ENCODE measurements at places on chromosomes 1 and 21.

DNA sequence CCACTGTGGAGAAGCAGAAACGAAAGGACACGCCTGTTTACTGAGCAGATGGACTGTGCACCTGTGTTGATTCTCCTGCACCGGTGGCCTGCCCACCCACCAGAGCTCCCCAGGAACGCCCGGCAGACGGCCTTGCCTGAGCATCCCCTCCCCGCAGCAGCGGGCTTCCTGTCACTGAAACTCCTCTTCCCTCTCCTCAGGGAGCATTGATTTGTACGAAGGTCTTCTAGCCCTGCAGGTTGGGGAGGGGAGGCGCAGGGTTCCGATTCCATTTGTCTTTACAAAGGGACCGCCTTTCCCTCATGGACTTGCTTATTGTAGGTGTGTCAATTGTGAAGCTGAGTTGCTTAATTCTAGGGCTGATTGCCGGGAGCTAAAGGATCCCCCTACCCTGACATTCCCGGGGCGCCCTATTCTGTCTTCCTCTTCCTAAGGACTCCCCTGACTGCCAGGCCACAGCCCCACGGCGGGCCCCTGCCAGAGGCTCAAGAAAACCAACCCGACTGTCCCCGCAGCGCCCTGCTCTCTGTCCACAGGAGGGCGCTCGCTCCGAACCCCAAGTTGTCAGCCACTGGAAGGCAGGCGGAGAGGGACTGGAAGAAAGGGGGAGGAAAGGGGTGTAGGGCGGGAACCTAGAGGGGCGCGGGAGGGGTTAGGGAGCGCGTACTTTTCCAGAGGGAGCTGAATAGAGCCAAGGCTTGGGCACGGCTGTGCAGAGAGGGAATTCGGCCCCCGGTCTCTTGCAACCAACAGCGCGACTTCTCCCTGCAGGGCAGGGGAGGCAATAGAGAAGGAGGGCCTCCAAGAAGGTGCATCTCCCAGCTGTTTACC is 2.8 kb downstream of the S100A6 start:
- DNase-seq: peak; percentile 79

DNA sequence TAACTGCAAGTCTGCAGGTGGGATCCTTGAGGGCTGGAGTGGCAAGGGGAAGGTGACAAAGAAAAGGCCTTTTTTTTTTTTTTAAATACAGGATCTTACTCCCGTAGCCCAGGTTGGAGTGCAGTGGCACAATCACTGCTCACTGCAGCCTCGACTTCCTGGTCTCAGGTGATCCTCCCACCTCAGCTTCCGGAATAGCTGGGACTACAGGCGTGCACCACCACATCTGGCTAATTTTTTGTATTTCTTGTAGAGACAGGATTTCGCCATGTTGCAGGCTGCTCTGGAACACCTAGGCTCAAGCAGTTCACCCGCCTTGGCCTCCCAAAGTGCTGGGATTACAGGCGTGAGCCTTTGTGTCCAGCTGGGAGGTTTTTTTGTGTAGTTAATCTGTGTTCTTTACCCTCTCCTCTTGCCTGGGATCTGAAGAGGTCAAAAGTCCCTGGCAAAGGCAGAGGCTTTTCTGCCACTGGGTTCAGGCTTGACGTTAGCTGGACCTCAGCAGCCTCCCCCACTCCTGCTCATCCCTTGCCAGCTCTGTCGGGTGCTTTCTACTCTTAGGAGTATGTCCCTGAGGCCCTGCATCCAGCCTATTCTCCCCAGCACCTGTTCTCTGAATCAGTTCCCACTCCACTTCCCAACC is 5.2 kb downstream of the IL6R start:
- no peak for DNase-seq

DNA sequence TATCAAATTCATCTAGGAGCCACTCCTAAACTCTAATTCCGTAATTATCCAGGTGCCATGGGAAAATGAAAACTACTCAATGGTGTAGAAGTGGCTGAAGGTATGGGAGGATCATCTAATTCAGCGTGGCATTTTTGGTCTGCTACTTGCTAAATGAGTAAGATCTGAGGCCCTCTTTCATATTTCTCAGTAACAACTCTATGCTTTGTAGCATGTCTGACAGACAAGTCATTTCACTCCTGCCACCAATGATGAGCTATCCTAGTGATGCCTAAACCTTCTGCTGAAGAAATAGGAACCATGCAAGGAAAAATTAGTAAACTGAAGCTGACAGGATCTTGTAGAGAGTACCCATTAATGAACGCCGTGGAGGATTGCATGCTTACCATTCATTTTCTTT is 145.3 kb downstream of the NTNG1 start:
- no peak for DNase-seq

DNA sequence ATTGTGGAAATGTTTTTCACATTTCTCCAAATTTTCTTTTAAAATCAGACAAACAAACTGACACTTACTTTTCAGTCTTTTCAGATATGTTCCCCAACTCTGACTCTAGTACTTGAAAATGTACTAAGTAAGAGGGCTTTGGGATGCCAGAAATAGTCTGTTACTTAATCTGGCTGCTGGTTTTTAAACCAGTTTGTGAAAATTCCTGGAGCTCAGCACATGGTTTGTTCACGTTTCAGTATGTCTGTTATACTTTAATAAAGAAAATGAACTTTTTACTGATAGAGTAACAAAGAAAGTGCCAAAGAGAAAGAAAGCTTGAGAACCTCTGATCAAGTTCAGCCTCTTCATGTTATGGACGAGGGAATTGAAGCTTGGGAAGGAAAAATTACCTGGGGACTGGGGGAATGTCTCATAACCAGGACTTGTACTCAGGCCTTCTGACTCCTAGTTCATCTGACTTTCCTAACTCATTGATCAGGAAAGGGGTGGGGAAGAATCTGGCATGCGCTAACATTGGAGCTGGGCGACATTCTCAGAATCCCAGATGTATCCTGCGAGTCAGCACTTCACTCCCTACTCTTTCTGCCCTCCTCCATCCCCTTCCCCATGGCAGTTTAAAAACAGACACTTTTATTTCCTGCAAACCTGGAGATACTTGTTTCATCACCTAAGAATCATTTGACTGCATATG is 30.8 kb upstream of the DNAJC6 start:
- DNase-seq: no peak

DNA sequence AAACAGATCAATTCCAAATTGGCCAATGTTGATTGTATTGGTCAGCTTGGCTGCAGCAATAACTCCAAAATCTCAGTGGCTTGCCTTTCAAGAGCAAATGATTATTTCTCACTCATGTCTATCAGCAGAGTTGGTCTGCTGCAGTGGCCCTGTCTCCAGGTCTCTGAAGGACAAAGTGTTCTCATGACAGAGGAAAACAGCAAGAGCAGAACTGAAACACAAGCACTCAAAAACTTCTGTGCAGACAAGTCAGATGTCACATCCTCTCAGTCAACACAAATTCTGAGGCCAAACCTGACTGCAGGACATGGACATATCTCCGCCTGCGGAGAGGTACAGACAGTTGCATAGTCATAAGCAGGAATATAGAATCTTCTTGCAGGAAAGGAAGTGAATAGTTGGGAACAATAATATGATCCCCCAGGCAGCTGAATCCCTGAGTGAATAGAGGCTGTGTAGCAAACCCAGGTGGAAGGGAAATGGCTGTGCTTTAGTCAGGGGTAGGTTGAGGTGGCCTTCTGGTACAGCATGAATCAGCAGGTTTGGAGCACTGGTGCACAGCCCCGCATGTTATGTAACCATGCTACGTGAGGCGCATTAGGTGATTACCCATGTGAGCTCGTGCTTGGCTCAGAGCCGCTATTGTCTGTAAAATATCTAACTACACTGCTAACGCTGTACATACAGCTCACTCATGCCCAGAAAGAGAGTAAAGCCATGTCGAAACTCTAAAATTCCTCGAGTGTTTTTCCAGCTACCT is 17.1 kb upstream of the UBE2U start:
- DNase-seq: no peak

GRCh38 chr1:9768983-9769382 is 54.8 kb downstream of the CLSTN1 start:
- no peak for DNase-seq

GRCh38 chr1:96059736-96060135 is 661.8 kb upstream of the PTBP2 start:
- no peak for DNase-seq

DNA sequence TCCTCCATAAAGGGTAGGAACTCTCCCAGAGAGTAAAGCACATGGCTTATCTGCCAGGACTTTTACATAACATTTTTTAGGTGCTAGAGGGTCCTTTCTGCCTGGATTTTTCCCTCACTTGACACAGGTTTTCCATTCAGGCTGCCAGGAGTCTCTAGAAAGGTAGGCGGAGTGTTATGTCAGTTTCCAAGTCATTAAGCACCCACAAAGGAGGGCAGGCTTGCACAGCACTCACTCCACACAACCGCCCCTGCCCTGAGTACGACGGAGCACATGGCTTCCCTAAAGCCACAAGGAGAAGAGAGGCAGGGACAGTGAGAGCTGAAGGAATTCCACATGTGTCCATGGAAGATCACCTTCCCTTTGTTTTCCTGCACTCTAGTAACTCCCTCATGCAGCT is 55.7 kb downstream of the CAPZB start:
- DNase-seq: no peak

DNA sequence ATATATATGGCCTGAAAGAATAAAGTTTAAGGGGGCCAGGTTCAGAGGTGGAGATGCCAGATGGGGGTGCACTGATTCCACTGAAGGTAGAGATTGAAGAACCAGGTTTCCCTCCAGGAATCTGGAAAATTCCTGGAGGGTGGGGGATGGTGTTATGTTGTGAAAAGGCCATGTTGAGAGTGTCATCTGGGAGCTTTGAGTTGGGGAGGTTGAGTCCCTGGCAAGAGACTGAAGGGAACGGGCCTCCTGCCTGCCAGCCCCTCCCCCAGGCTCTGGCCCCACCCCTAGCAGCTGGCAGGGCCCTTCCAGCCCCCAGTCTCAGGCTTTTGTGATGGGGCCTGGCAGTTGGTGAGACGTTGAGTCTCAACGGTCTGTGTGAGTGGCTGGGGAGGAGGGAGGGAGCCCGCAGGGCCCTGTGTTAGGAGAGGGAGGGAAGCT is 4.1 kb downstream of the PTPRU start:
- no peak for DNase-seq

DNA sequence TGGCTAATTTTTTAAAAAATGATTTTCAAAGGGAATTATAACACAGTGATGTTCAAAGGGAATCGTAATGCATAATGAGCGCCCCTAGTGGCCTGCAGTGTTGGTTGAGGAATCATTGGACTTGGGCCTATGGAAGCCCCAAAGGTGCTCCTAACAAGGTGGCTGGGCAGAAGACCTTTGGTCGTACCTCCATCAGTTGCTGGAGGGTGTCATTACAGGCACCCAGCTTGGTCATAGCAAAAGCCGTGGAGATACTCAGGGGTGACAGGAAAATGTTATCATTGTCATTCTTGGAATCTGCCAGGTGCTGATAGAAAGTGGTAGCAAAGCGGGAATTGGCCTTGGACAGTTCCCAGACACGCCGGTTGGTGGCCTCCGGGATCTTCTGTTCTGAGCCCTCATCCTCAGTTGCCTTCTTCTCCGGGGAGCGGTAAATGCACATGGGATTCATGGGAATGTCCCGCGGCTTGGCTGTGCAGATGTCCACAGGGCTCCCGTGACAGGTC is 2.7 kb downstream of the SERPINC1 start:
- peak; percentile 5 for DNase-seq

- DNase-seq: no peak
Observed at GRCh38 chr21:44962403-44962966, 22.7 kb downstream of the SLX9 start.

DNA sequence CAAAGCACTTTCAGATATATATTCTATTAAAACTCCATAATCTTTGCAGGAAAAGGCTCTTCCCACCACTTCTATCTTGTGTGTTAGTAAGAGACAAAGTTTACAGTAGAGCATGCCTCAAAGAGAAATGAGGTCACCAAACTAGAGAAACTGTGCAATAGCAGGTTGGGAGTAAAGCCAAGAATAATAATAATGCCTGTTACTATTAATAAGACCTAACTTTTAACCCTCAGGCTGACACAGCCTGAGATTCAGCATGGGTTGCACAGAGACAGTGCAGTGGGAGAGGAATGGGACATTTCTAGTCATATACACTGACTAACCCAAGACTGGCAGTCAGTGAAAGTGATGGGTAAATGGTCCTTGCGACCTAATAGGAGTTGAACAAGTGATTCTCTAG is 320.2 kb upstream of the NFIA start:
- no peak for DNase-seq

DNA sequence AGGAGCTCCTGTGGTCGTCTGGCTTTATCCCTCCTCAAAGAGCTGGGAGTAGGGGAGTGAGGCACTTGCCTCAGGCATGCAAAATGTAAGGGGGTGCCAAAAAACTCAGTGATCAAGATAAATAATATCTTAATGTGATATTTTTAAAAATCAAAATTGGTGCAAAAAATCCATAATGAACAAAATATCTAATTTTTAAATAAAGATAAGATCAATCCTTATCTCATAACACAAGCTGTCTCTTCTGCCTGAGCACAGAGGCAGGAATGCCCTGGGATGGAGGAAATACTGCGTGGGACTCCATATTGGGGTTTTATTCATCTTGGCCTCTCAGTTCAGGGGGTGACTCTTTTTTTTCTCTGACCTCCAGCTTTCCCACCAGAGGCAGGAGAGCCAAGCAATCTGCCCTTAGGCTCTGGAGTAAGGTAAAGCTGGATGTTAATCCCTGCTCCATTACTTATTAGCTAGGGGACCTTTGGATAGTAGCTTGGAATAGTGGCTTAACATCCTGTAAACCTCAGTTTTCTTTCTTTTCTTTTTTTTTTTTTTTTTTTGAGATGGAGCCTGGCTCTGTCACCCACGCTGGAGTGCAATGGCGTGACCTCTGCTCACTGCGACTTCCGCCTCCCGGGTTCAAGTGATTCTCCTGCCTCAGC is 77.3 kb upstream of the NFASC start:
- no peak for DNase-seq

GRCh38 chr1:55245781-55246180 is 30.6 kb upstream of the USP24 start:
- DNase-seq: no peak

DNA sequence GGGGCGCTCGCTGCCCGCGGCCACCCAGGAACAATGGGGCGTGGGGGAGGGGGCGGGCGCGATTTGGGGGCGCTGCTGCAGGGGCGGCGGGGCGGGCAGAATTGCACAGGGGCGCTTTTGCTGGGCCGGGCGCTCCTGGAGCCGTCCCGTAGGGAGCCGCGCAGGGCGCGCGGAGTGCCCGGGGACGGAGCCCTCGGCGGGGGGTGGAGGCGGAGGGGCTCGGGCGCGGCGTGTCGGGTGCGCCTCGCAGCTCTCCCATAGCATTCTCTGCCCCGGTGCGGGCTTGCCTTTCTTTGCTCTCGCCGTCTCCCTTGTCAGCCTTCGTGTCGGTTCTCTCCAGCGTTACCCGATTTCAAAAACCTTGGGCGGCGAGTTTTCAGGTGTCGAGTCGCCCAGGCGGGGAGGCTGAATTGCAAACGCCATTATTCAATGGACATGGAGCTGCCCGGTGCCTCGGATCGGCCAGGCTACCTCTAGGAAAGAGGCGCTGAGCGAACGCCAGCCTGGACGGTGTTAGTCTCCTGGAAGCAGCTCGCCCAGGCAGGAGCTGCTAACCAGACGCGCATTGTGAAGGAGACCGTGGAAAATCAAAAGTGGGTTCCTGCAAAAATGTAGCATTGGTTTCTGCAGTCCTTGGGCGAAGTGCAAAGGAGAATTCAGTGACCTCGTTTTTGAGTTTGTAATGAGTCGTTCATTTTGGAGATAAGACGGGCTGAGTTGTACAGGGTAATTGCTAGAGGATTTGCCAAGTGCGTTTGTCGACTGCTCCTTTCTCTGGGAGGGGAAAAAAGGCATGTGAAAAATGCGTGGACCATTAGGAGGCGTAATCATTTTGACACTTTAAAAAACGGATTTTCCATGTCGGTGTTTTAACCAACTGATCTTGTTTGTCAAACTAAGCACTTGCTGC is 626 bp downstream of the CXADR start:
- peak; percentile 9 for DNase-seq
